ENCODE measurements at places on chromosomes 2 and 18.

DNA sequence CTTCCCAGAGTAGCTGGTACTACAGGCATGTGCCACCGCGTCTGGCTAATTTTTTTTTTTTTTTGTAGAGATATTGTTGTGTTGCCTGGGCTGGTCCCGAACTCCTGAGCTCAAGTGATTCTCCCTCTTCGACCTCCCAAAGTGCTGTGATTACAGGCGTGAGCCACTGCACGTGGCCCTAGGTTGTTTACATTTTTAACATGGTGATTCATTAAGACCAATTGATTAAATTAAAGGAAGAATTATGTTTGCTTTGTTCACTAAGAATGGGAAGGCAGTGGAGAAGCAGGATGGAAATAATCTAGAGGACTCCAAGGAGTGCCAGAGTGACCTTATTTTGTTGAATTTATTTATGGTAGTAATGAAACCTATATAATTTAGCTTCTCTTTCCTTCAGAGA is 7.5 kb downstream of the LCLAT1 start:
- no peak for DNase-seq

DNA sequence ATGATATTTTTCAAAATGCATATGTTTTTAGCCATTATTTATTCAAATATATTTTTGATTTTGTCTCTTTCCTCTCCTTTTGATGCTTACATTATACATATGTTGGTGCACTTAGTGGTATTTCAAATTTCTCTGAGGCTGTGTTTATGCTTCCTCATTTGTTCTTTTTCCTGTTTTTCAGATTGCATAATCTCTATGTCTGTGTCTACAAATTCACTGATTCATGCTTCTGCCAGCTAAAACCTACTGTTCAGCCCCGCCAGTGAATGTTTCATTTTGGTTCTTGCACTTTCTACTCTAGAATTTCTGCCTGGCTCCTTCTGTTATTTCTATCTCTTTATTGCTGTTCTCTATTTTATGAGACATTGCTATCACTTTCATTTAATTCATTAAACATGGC is 951.7 kb upstream of the CNTNAP5 start:
- DNase-seq, result no peak

DNA sequence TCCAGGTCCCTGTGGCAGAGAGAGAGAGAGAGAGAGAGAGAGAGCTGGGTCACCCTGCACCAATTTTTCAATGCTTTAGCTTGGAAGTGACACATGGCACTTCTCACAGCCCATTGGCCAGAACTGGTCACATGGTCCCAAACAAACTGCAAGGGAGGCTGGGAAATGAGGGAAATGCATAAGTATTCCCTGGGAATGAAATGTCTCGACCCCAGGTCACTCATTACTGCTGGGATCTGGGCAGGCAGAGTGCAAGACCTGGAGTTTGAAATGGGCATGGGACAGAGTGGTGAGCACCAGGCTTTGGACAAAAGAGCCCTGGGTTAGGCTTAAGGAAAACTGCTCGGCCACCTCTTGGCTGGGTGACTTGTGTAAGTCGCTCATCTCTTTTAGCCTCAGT is 37.0 kb downstream of the SMAD7 start:
- no peak for DNase-seq

- no peak for DNase-seq
Measured at GRCh38 chr2:175004730-175004979, 526 bp downstream of the CHN1 start.

- DNase-seq, result no peak
Measured at GRCh38 chr2:97871096-97871780, 124.5 kb downstream of the TMEM131 start.

GRCh38 chr2:25920336-25920735 is 42.0 kb upstream of the ASXL2 start:
- no peak for DNase-seq

DNA sequence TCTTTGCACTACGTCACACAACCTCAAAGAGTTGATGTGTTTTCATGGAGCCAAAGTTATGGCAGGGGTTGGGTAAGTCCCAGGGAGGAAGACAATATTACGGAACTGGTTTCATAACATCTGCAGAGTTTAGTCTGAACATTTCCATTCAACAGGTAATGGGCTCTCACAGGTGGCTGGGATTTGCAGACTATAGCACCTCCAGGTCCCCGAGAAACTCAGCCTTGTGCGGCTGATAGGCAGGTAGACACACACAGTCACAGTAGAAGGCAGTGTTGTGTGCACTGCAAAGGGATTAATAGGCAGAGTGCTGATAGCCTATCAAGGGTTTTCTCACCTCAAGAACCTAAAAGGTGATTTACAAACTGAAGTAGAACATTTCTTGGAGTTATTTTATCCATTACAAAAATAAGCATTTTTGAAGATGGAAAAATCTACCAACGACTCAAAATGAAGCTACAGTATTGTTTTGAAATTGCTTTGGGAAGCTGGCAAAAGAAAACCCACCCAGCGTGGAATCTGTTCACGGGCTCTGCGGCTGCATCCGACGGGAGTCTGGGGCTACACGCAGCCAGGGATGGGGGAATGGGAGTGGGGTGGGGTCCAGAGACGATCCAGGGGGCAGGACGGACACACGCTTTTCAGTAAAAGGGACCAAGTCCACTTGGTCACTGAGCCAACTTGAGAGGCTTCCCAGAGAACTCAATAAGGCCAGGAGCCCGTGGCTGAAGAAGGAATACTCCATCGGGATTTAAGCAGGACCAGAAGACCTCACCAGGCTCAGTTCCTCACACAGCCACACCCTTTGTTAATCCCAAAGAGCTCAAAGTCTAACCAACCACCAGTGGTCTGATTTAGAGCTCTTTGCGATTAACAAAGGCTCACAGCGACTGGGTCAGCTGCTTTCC is 82.9 kb downstream of the CHRNA1 start:
- DNase-seq, result no peak

DNA sequence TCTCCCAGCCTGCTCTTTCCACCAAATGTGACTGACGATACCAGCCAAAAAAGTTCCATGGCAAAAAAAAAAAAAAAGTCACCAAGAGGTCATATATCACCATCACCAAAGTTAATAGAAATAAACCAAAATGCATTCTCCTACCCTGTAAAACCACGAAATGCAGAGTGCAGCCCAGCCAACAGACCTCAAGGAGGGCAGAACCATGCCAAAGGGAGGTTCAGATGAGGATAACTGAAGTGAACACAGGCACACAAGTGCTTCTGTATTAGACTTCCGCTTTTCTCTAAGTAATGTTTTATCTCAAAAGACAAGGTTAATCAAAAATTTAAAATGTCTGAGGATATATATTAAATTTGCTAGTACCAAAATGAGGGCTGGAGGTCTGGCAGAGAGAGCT is 5.5 kb downstream of the SERPINE2 start:
- DNase-seq, result no peak

DNA sequence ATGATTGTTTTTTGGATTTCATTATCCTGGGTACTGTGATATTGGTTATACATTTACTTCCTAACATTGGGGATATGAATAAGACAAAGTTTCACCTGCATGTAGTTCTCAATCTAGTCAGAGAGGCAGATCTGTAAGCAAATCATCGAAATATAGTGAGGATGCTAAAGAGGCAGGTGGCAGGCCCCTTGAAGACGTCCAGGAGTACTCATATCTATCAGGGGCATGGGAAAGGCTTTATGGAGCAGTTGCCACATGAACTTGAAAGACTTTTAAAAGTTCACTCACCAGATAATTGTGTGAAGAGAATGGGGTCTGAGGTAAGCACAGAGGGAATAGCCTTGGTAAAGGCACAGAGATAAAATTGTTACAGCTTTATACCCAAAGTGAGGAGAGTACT is 78.8 kb downstream of the EHBP1 start:
- DNase-seq, result no peak

DNA sequence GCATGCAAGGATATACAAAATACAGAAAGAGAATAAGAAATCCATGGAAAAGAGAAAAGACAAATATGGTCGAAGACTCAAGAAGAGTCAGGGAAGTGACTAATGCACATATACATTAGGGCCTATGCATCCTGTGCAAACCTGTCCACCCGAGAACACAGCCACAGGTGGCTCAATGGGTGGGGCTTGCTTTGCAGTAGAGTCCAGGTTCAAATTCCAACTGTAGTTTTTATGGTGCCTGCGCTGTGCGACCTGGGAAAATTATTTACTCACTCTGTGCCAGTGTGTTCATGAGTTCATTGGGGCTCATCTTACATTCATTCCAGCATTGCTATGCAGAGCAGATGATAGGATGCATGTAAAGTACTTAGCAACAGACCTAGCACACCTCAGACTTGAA is 244.7 kb downstream of the CTNNA2 start:
- no peak for DNase-seq

DNA sequence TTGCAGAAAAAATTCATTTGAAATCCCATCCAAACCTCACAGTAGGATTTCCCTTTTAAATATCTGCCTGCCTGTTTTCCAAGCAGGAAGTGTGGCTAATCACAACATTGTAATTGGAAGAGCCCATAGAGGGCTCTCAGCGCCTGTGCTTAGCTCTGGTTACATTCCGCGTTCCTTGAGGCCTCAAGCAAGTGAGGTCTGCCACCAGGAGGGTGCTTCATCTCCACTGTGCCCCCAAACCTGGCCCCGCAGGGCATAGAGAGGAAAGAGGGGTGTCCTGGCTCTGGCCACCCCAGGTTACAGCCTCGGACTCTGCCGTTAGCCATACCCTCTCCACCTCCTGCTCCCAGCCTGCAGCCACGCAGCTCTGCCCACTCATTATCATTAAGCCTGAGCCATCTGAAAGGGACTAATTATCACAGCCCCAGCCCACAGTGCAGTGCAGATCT is 214.8 kb downstream of the SP3 start:
- DNase-seq, result no peak

DNA sequence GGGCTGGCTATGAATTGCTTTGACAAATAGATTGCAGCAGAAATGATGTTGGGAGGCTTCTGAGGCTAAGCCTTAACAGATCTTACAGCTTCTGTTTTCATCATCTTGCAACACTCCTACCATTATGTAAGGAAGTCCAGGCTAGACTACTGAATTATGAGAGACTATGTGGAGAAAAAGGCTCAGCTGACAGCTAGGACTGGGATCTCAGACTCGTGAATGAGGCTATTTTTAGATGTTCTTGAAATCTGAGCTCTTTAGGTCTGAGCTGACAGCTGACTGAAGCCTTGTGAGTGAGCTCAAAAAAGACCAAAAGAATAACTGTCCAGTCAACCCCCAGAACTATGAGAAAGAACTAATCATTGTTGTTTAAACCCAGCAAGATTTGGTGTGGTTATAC is 70.3 kb downstream of the VWC2L start:
- no peak for DNase-seq

DNA sequence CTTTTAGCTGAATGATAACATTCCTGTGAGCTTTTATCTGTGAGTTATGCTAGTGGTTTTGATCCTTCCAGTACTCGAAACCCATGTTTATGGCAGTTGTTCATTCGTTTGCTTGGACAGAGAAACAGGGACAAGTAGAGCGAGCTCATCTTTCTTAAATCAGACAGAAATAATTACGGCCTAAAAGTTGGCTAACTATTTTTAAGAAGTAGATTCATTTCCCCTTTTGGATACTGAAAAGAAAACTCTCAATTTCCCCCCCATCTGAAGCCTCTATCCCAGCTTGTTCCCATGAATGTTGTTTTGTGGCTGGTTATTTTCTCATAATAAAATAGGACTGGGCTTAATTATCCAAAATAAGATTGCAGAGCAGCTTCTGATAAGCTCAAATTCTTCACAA is 67.1 kb downstream of the ANTXR1 start:
- no peak for DNase-seq

GRCh38 chr2:51032751-51033330 is 909 bp upstream of the NRXN1 start:
- DNase-seq, result no peak

GRCh38 chr2:64228126-64228678 is 84.0 kb upstream of the PELI1 start:
- DNase-seq, result peak; percentile 86

Data from NAMALWA (cell line).